ENCODE measurements at places on chromosomes 6 and 20.

- DNase-seq = no peak
Observed at GRCh38 chr20:32965581-32966373, 38.5 kb downstream of the SUN5 start.

DNA sequence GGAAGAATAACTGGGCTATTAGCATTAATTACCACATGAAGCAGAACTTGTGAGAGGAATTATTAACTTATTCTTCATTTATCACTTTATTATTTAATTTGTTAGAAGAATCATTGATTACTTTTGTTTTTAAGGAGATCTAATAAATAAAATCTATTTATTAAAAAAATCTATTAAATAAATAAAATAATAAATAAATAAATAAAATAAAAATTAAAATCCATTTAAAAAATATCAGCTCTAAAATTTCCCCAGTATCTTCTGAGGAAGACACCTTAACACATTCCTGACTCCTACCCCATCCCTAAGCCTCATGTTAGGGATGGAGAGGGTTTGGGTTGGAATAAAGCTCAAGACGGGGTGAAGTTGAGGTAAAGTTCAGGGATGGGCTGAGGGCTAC, 231.4 kb downstream of the CLIC5 start:
- no peak for DNase-seq

GRCh38 chr20:20744170-20744725, 31.8 kb upstream of the RALGAPA2 start:
- no peak for DNase-seq

GRCh38 chr20:59481477-59482018, 122.8 kb upstream of the PHACTR3 start:
- no peak for DNase-seq

DNA sequence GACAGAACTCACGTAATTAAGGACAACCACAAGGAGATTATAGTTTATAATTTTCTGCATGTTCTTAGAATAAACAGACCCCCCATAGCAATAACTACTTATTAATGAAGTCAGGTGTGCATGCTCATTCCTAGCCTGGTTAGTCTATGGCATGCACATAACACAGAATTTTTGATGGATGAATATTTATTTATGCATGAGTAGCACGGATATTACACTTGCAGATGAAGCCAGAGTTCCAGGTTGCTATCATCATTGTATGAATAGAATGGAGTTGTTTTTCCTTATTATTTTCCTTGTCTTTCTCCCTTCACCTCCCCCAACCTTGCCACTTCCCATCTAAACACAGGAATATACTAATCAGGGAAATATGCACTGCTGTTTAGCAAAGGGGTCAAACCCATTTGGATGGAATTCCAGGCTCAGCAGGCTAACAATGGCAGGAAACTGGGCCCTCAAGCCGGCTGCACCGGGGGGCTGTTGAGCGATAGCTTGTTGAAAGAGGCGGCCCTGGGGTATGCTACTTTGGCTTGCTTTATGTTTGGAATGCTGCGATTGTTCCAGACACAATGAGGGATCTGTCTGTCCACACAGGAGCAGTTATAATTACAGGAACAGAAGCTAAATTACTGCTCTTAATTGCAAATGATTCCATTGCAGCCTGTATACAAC, 112.6 kb downstream of the TMEM170B start:
- peak; percentile 92 for DNase-seq

DNA sequence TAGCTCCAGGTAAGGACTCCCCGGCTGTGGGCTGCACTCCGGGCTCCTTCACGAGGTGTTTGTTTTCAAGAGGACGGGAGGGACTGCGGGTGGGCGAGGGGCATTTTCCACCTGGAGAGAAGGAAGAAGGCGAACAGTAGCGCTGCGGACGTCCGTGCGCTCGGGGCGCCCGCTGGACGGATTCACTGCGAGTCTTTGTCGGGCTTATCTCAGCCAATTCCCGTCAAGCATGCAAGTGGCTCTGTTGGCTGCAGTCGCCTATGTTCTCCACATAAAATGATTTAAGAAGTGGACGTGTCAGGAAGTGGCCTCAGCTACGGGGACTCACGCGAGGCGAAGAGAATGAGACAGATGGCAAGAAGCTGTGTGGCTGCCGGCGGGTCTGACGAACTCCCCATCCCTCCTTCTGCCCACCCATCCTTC, 332 bp downstream of the GRIK2 start:
- peak; percentile 28 for DNase-seq

- no peak for DNase-seq
Observed at GRCh38 chr6:145405006-145405551, 330.2 kb downstream of the EPM2A start.

GRCh38 chr6:79868098-79868722, 79.1 kb downstream of the ELOVL4 start:
- DNase-seq = peak; percentile 76

DNA sequence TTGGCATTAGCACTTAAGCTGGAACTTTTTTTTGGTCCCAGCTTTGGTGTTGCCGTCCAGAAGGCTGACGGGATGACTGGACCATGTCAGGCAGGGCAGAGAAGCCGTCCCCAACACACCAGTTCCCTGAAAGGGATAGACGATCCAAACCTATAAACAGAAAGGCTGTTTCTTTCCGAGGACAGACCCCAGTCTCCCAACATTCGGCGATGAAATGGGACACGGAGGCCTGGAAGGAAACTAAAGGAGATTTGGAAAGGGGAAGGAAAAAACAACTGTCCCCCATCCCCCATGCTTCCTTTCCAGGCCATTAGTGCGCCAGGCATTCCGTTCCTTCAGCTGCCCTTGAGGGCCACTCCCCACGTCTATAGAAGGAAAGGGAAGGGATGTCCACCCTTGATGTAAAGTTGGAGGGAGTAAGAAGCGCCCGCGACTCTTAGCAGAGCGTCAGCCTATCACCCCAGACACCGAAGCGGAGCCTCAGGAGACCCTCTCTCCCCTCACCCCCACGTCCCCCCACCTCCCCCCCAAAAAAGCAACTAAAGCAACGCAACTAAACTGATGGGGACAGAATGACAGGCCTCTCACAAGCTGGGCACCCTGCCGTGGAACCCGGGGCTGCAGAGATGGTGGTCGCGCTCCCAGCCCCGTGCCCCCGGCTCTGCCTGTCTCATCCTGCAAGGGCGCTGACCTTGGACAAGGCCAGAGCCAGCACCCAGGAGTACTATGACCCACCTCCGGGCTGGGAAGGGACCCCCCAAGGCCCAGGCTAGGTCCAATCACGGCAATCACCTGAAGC, 638 bp downstream of the BLCAP start:
- peak; percentile 36 for DNase-seq

DNA sequence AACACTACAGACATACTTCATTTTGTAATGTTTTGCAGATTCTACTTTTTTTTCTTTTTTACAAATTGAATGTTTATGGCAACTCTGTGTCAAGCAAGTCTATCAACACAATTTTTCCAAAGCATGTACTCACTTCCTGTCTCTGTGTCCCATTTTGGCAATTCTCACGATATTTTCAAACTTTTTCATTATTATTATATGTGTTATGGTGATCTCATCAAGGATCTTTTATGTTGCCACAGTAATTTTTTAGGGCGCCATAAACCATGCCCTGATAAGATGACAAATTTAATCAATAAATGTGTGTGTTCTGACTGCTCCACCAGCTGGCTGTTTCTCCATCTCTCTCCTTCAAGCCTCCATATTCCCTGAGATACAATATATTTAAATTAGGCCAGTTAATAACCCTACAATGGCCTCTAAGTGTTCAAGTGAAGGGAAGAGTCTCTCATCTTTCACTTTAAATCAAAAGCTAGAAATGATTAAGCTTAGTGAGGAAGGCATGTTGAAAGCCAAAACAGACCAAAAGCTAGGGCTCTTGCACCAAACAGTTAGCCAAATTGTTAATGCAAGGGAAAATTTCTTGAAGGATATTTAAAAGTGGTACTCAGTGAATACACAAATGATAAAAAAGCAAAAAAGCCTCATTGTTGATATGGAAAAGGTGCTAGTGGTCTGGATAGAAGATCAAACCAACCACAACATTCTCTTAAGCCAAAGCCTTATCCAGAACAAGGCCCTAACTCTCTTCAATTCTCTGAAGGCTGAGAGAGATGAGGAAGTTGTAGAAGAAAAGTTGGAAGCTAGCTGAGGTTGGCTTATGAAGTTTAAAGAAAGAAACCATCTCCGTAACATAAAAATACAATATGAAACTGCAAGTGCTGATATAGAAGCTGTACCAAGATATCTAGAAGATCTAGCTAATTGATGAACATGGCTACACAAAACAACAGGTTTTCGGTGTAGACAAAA, 194.4 kb upstream of the TAB2 start:
- DNase-seq = no peak

DNA sequence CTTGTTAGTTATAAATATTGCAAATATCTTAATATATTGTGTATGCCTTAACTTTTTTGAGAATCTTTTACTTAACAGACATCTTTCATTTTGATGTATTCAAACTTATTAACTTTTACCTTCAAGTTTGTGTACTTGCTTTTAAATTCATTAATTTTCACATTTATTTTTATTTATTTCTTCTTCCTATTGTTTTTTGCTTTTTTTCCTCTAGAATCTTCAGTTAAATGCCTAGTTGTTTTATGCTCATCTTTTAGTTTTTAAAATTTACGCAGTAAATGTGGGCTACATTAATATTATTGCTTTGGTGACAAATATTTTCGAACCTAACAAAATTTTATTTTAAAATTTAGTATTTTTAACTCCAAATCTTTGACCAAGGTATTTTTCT, 89.0 kb downstream of the TNFAIP3 start:
- no peak for DNase-seq

DNA sequence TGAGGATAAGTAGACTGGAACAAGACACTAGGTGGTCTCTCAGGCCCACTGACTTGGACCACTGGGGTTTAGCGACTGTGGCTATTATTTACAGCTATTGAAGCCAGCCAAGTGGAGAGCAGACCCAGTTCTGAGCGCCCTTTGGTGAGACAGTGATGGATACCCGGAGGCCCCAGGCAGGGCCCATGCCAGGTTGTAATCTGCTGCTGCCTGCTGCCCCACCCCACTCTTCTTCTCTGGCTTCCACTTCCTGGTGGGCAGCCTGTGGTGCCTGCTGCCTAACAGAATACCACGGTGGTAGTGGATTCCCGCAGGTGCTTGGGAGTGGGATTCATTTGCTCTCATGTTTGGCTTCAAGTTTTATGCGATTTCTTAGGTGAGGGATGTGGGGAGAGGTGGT, 570 bp downstream of the RAB44 start:
- no peak for DNase-seq

GRCh38 chr20:38856570-38856969, 51.1 kb downstream of the PPP1R16B start:
- no peak for DNase-seq

- DNase-seq = peak; percentile 74
Observed at GRCh38 chr6:163804991-163805390, 390.5 kb downstream of the QKI start.

GRCh38 chr6:3789018-3789895, 37.7 kb upstream of the PXDC1 start:
- DNase-seq = peak; percentile 88
